ENCODE measurements at places on chromosomes 3 and 15.

GRCh38 chr3:33868309-33868708, 69.9 kb downstream of the PDCD6IP start:
- DNase-seq: no peak

DNA sequence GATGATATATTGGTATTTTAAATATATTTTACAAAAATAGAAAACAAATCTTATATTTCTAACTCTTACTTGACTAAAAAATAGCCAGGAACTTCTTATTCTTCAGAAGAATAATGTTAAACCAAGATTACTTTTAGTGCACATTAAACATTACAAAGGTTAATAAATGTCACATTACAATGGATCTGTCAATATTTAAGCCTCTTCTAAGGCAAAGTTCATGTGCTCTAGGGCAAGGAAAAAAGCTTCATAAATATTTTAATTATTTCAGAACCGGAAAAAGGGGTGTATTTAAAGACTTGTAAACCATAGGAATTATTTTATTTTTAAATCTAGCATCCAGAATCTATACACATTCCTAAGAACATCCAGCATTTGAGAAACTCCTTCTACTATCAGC, 166.9 kb upstream of the ROBO2 start:
- DNase-seq: no peak

DNA sequence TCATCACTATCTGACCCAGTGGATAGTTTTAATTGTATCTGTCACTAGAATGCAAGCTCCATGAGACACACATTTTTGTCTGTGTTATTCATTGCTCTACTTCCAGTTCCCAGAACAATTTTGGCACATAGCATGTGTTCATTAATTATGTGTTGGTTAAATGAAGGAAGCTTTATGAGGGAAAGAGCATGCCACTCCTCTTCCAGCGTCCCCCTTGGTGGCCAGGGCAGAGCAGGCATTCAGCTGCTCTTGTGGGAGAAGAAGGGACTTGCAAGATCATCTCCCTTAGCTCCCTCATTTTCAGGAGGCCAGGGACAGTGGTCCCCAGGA, 489 bp upstream of the GALNT15 start:
- no peak for DNase-seq

GRCh38 chr15:39219608-39220007, 361.3 kb upstream of the THBS1 start:
- DNase-seq: no peak

- no peak for DNase-seq
Observed at GRCh38 chr3:158159714-158160113, 49.8 kb downstream of the RSRC1 start.

DNA sequence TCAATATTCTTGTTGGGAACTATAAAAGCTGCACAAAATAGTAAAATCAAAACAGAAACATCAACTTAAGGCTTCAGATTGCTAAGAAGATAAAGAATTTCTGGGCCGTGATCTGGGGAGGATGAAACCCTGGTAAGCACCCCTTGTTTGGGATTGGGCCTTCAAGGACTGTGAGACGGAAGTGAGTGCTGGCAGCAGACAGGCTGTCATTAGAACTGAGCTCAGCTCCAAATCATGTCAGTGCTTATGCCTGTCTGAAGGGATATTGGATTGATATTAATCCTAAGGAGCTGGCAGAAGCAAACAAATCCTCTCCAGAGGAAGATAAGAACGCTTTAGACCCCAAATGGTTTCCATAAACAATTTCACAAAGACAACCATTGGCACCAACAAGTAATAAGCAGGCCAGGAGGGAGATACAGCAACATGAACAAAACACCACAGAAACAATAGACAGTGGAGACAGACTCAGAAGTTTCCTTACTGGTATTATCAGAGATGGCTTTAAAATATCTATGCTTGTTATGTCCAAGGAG, 72.6 kb upstream of the CTXND1 start:
- no peak for DNase-seq

GRCh38 chr3:42654331-42655201, 1.1 kb downstream of the ZBTB47 start:
- DNase-seq: no peak

DNA sequence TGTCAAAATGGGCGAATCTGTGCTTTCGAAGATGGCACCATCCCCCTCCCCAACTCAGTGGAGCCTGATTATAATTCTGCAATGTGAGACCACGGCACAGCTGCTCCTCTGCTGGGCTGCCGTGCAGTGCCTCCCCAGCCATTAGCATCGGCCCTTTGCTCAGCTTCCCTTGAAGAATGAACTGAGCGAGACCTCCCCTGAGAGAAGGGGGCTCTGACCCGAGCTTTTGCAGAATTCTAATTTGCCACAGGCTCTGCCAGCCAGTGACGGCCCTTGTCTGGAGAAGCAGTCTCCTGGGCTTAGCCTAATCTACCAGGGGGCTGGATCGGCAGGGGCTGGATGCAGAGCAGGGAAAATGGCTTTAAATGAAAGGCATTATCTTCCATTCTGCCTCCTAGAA, 57.2 kb downstream of the GLDN start:
- DNase-seq: no peak

DNA sequence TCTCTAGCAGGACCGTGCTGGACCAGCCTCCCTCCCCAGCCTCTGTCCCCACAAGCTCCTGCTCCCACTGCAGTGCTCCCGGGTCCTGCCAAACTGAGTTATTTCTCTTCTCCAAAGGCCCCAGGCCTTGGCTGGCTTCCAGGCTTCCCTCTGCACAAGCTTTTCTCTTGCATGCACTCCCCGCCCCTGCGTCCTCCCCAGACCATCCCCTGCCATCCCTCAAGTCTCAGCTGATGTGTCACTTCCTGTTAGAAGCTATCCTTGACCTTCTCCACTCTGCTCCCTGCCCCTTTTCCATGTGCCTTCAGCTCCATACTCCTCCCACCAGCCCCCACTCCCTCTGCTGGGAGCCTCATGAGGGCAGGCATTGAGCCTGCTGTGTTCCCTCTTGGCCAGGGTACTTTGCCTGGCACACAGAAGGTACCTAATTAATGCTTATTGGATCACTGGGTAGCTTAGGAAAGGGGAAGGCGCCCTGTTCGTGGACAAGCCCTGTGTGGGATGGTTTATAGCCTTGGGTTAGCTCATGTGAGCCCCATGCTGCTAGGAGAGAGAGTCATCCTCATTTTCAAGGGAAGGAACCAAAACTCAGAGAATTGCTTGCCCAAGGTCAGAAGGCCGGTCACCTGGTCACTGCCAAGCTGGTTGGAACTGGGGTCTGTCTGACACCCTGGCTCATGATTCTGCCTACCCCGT, 56.4 kb downstream of the FEM1B start:
- no peak for DNase-seq

GRCh38 chr15:27694506-27695087, 404.5 kb downstream of the OCA2 start:
- DNase-seq: no peak

GRCh38 chr3:40379674-40380306, 7.2 kb upstream of the ENTPD3 start:
- DNase-seq: no peak

DNA sequence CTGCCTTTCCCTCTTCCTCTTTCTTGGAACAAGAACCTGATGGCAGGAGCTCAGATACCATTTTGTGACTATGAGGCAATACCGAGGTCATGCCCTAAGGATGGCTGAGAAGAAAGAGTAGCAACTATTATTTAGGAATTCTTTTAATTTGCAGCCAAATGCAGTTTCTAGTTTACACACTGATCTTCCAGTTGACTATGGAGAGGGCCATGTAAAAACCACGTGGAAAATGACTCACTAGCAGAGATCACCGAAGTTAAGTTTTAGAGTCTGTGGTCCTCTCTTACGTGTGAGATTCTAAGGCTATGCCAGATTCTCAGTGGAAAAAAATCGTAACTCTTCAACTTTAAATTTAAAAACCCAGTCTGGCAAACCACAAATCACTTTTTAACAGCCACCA, 7.8 kb downstream of the BNC1 start:
- no peak for DNase-seq

DNA sequence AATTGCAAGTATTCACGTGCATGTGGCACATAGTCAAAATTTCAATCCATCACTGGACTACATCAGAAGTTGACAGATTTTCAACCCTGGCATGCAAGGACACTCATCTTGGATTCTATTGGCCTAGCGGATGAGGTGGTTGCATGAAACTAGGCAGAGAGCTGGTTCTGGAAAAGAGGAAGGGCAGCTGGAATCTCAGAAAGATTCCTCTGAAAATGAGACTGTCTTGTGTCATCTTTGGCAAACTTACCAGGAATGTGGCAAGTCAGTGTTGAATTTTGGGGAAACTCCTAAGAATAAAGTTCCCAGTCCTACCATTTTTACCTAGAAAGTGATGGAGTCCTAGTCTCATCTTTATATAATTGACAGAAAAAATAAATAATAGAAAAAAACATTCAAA, 384.3 kb upstream of the NR2F2 start:
- no peak for DNase-seq

GRCh38 chr3:38960953-38961622, 90.7 kb downstream of the SCN11A start:
- no peak for DNase-seq

- DNase-seq: no peak
Observed at GRCh38 chr3:108202834-108203233, 19.4 kb downstream of the IFT57 start.

- DNase-seq: peak; percentile 82
Observed at GRCh38 chr15:31396881-31397560, 70.4 kb downstream of the KLF13 start.

DNA sequence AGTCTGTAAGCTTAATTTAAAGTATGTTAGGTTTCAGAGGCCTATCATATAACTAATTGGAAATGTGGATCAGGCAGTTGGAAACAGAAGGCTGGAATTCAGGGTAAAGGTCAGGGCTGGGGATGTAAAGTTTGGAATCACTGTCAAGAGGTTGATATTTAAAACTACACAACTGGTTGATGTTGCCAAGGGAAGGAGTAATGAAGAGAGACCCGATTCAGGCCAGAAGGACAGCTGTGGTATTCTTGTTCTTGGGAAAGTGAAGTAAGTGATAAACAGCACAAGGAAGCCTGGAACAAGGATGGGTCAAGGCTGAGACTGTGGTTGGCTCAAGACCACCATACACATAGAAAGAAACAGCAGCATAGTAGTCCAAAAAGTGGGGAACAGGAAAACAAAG, 654.2 kb downstream of the NTRK3 start:
- DNase-seq: no peak

DNA sequence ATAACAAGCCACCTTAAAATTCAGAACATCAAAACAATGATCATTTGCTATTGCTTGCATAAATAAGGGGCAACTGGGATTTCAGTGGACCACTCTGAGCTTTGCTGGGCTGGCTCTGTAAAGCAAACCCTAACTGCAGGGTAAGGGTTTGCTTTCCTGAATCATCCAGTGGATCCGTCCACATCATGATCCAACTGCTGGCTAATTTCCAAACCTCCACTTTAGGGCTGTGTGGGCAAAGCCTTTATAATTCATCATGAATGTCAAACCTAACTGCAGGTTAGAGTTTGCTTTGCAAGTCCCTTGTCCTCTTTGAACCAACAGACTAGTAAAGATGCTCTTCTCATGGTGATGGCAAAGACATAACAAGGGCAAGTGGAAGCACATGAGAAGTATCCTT, 76.1 kb downstream of the SYNPR start:
- DNase-seq: no peak

GRCh38 chr3:63352008-63352279, 73.8 kb downstream of the SYNPR start:
- no peak for DNase-seq

GRCh38 chr3:155385896-155386625, 92.6 kb upstream of the STRIT1 start:
- DNase-seq: no peak

DNA sequence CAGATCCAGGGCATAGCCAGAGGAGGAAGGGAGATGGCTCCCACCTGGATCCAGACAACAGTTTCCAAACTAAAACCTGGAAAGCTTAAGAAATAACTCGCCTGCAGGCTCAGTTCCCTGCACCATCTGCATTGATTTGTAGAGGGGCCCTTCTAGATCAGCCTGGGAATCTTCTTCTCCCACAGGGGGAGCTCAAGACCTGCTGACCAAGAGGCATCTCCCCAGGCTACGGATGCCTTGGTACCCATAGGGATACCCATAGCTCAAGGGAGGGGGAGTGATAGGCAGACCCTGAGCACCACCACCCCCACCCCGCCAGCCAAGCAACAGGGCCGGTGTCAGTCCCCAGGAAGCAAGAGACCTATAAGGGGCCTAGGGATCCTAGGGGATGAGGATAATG, 28.0 kb upstream of the DCLK3 start:
- no peak for DNase-seq

GRCh38 chr15:93372865-93373223, 283.8 kb upstream of the RGMA start:
- DNase-seq: no peak

DNA sequence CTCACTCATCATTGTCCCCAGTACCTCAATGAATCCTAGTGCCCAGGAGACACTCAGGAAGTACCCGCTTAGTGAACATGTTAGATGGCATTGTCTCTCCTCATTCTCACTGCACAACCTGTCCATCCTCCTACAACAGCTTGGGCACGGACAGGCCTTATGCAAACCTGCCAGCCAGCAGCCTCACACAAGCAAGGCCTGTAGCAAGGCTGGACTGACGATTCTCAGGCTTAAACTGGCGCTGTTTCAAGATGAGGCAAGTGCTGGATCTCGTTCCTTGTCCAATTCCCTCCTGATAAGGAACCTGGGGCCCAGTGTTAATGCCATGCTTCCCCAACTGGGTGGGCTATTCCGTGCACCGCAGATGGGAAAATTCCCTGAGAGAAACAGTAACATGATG, 59.0 kb downstream of the CDCP1 start:
- DNase-seq: no peak

- no peak for DNase-seq
Observed at GRCh38 chr15:90863987-90864386, 4.4 kb upstream of the FURIN start.

DNA sequence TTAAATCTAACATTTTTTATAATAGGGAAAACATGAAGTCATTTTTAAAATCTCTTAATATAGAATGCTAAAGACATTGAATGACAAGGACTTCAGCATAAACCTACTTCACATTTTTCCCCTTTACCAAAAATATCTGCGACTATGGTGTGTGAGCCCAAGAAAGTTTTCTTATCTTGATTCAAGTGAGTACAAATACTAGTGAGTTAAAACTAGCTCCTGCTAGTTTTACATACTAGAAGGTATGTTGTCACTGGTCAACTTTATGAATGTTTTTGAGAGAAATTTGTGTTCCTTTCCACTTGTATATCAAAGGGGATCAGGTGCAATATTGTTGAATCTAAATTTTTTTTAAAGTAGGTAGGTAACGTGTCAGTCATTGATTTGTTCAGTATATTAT, 152.4 kb upstream of the CGNL1 start:
- DNase-seq: no peak

DNA sequence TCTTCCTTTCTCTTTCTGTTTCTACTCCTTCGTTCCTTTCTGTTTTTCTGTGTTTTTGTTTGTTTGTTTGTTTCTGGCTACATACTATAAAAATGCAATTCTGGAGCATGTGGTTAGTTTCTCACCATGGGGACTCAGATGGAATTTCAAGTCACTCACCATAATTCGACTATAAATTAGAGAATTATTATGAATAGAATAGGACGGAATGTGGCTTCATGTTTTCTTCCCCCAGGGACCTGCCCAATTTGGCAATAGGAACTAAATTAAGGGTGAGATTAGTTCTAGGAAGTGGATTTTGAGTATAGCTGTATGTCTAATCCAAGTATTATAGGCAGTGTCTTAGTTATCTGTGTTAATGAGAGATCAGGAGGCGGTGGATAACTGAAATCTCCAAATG, 96.9 kb downstream of the THSD4 start:
- DNase-seq: no peak

Data from NCI-H1105 (cell line).